ENCODE measurements at places on chromosomes 4 and X.

- peak; percentile 5 for DNase-seq
These were observed 56.7 kb downstream of the ANK2 start for GRCh38 chr4:113106108-113106507.

DNA sequence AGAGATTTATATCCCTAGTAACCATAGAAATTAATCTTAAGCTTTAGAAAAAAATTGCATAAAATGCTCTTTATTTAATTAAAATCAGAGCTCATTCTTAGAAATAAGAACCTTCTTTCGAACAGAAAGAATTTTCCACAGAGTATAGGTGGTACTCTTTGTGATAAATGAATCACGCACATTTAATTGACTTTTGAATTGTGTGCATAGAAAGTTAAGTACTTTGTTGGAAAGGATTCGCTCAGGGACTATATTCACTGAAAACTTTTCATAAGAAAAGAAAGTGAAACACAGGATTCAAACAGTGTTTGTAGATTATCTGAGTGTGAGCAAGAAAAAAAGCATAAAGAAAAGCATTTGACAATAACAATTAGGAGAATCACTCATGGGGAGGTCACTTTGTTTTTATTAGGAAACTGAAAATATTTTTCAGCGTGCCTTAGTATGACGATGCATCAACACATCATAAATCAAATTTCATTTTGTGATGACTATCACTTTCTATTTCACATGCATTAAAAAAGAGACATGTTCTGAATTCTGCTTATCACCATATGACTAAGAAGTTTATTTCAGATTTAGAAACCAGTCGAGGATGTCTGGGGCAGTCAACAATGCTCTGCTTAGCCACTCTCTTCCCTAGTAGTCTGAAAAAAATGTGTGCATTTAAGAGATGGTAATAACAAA, 49.5 kb downstream of the STX18 start:
- DNase-seq: no peak

- DNase-seq: no peak
These were observed 5.0 kb downstream of the SLC6A8 start for GRCh38 chrX:153692611-153693156.

DNA sequence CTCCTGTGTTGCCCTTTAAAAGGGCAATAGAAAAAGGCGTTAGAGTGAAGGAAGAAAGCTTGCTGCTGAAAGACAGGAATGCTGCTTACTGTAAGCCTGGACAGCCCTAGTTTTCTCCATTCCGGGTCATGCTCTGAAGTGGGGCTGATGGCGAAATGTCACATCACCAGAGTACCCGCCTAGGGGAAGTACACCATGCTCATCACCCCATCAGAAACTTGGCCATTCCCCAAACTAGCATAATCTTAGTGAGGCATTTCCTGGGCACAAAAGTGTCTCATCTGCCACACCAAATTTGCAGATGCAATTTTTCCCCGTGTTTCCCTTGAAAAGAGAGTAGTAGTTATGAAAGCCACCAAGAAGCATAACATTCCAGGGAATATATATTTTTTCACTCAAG, 47.8 kb upstream of the CAMK2D start:
- DNase-seq: no peak

- no peak for DNase-seq
These were observed 11.3 kb downstream of the LAMP2 start for GRCh38 chrX:120457766-120458180.

DNA sequence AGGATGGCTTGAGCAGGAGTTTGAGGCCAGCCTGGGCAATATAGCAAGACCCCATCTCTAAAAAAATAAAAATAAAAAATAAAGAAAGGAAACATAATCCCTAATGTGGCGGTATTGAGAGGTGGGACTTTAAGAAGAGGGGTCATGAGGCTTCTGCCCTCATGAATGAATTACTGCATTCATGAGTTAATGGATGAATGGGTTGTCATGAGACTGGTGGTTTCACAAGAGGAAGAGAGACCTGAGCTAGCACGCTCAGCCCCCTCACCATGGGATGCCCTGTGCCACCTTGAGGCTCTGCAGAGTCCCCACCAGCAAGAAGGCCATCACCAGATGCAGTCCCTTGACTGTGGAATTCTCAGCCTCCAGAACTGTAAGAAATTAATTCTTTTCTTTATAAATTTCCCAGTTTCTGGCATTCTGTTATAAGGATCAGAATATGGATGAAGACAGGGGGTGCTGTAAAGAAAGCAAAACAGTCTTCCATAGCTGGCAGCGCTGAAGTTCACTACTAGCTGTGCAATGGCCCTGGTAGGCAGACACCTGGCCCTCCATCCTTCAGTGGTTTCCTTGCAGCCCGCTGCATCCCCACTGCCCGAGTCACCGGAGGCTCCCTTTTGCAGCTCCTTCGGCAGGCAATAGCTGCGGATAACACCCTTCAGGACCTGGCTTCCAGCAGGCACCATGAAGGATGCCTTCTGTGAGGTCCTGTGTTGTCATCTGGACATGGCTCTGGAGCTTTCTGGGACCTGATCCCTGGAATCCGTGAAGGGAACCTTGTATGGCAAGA, 44.8 kb upstream of the NSG1 start:
- no peak for DNase-seq

DNA sequence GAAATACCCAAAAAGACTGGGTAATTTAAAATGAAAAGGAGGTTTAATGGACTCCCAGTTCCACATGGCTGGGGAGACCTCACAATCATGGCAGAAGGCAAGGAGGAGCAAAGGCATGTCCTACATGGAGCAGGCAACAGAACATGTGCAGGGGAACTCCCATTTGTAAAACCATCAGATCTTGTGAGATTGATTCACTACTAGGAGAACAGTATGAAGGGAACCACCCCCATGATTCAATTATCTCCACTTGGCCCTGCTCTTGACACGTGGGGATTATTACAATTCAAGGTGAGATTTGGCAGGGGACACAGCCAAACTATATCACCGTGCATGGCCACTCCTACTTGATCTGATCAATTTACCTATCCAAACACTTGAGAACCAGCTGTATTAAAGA, 131.5 kb upstream of the LDB2 start:
- DNase-seq: no peak

GRCh38 chr4:121698236-121698671, 1.5 kb upstream of the ANXA5 start:
- DNase-seq: no peak

DNA sequence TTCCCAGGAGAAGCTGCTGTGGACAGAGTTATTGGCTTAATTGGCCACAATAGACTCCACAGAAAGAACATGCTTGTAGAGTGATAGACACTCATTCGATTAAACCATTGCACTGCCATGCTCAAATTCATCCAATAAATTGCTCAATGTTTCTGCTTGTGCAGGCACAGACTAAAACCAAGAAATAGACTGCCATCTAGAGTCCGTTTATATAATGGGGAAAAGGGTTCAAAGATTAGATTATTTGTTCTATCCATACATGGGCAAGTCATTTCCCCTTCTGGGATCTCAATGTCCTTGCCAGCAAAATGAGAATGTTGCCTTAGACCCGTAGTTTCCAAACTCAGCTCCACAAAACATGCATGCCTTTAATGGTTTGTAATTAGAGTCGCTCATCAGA, 8.7 kb downstream of the SMIM10 start:
- peak; percentile 23 for DNase-seq

GRCh38 chr4:17811078-17811603, 362 bp downstream of the NCAPG start:
- no peak for DNase-seq

DNA sequence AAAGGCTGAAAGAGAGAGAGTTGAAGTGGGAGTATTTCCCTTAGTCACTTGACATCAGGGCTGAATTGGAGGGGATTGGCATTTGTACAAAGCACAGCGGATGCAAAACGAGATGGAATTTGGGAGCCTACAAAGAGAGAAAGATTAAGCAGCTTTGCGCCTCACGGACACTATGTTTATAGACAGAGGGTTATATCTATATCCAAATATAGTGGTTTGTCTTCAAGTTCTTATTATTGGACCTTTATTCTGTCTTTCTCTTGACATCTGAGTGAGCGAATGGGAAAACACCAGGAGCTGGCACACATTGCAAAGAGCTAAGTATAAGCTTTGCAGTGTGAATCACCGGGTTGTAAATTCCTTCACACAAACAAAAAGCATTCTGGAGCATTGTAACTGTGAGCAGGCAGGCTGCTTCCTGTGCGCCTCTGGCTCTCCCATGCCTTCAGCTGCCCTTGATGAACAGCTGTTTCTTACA, 500.2 kb downstream of the STIM2 start:
- DNase-seq: no peak

GRCh38 chrX:78213331-78213730, 73.9 kb upstream of the TAF9B start:
- DNase-seq: no peak

- no peak for DNase-seq
These were observed 3.3 kb upstream of the AWAT2 start for GRCh38 chrX:70052895-70053615.

GRCh38 chr4:139083607-139083955, 68.0 kb downstream of the NOCT start:
- no peak for DNase-seq

DNA sequence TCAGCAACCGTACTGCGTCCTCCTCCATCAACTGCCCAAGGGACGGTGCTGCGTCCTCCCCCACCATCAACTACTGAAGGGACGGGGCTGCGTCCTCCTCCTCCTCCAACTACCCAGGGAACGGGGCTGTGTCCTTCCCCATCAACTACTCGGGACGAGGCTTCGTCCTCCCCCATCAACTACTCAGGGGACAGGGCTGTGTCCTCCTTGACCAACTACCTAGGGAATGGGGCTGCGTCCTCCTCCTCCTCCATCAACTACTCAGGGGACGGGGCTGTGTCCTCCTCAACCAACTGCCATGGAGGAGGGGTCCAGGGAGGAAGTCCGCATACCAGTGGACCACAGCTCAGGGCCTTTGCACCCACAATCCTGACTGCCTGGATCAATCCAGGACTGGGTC, 24.4 kb downstream of the PPP2R3B start:
- DNase-seq: no peak

- no peak for DNase-seq
These were observed 2.1 kb downstream of the NSD2 start for GRCh38 chr4:1873291-1873690.

GRCh38 chr4:83894831-83895230, 358.9 kb downstream of the GPAT3 start:
- DNase-seq: no peak

DNA sequence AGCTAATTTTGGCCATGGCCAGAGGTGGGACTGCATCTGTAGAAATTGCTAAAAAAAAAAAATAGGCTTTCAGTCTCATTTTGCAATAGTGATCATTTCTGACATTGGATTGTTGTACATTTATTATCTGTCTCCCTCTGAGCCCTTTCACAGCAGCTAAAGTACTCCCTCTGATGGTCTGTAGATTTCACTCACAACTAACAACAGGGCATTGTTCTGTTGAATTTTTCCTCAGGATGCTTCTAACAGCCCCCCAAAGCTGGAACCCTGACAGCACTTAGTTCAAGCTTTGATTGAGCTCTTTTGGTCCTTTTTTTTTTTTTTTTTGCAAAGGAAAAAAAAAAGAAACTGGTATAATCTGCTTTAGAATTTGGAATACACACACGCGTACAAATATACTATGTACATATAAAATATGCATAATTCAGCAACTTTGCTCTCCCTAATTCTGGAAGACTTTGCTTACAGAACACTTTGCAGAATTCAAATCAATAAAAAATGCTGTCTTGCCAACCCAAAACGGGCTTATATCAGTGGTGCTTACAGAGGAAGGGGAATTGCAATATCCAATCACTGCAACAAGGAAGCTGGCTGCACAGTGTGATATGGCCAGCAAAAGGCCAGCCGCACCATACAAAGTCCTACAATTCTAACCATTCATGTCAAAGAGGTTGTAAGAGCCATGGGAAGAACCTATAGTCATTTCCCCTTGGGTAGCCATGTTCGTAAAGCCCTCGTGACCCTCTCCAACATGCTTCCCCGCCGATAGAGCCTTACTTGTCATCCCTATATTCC, 406.4 kb downstream of the SMARCA1 start:
- DNase-seq: peak; percentile 16

GRCh38 chr4:40379248-40379647, 44.1 kb downstream of the CHRNA9 start:
- DNase-seq: no peak

DNA sequence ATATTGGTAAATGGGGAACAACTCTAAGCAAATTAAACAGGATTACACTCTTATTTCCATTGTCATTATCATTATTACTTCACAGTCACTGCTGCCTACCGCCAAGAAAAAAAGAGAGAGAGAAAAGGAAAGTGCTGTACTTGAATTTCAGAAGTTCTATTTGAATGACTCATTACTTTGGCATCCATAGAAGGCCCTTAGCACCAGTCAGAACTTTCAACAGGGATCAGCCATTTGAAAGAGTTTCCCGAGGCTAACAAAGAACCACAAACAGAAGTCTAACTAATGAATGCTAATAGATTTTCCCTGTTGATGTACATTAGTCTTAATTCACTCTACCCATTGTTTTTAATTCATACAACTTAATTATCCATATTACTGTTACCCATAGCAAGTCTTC, 116.3 kb downstream of the SHROOM4 start:
- DNase-seq: no peak

GRCh38 chr4:16667464-16667863, 231.0 kb downstream of the LDB2 start:
- DNase-seq: no peak

GRCh38 chr4:57418133-57418532, 307.9 kb upstream of the IGFBP7 start:
- DNase-seq: no peak

DNA sequence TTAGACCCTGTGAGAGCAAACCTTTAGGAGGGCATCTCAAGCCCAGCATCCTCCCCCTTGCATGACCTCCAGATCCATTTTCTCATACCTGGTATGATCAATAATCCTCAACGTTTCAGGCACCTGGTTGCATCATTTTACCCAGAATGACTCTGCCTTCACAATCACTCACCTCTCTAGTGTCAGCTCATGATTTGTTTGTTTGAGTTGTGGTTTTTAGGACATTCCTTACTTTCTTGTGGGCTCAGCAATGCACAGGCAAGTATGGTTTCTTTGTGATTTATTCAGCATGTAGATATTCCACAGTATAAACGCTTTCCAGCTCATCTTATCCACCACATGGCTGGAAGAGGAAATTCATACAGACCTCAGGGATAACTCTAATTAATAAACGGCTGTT, 93.6 kb upstream of the CPEB2 start:
- DNase-seq: no peak

GRCh38 chr4:8188743-8189550, 10.1 kb upstream of the SH3TC1 start:
- no peak for DNase-seq
